ENCODE measurements at places on chromosomes 2 and 18.

GRCh38 chr2:238895891-238896600 lies 48.2 kb downstream of the TWIST2 start:
- DNase-seq, result no peak

DNA sequence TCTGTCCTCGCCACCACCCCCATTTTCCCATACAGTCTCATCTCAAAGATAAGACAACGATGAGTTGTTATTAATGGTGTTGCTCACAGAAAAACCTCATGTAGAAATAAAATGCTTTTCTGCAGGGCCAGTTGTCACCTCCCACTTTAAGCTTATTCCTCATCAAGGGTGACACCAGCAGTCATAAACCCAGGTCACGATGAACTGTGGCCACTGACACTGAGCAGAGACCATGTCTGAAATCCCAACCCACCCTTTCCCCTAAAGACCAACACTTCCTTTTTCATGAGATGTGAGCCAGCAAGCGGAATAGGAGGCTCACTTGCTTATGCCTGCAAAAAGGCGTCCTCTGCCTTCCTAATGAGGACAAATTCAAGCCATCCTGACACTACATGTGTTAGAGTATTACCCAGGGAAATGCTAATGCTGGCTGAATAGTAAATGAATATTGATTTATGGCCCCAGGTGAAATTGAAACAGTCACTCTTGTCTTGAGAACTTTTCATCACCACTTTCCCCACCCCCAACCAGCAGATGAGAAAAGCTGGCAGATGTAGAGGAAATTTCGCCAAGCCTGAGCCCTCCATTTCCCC lies 228.4 kb downstream of the MGAT5 start:
- no peak for DNase-seq

DNA sequence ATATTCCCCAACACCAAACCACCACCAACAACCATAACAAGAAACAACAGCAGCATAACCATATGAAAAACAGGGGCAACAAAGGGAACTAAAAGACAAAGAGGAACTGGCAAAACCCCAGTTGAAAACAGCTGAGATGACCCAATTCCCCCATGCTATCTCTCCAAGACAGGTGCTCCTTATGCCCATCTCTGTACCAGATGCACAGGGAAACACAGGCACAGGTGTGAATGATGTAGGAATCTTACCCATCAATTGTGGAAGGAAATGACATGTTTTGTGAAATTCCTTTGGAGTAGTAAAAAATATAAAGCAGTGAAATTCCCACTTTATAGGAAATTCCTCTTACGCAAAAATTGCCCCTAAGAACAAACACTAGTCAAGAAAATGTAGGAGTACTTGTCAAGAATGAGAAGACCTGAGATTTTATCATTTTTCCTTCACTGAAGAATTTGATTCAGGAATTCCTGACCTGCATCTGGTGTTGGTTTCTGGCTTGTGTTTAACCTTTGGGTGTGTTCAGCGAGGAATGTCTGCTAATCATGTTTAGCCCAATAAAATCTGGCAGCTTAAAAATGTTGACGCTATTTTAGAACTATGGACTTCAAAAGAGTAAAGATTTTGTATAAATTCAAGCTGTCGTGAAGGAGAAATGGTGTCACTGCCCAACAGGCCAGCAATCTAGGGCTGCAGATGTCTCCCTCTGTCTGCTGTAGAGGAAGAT lies 67.7 kb upstream of the ARHGAP28 start:
- DNase-seq, result no peak

DNA sequence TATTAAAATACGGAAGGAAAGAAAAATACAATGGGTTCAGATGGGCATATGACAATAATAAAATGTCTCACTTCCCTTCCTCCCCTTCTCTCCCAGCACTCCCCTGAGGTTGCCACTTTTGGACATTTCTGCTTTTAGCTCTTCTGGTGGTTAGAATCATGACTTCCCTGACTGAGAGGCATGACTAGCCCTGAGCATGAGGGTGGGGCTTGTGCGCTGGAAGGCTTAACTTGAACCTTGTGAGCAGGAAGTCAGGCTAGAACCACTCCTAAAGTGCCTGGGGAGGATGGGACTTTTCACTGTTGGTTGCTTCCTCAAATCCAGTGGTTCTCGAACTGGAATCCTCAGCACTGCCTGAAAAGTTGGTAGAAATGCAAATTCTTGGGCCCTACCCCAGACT lies 19.7 kb upstream of the ARHGAP25 start:
- no peak for DNase-seq

GRCh38 chr2:120710256-120710655 lies 25.4 kb upstream of the GLI2 start:
- DNase-seq, result no peak

DNA sequence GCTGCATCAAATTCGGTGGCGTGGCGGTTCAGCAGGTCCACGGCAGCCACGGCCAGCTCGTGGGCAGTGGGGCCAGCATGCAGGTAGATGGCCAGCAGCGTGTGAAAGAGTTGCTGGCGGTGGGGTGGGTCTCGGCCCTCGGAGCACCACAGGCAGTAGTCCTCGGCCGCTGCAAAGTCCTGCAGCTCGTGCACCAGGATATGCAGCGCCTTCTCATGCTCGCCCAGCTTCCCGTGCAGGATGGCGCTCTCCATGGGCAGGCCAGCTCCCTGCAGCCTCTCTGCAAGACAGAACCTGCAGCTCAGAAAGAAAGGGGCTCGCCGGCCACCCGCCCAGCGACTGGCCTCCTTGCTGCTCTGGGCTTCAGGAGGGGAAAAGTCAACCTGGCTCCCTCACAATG lies 27.9 kb downstream of the GPR45 start:
- no peak for DNase-seq

DNA sequence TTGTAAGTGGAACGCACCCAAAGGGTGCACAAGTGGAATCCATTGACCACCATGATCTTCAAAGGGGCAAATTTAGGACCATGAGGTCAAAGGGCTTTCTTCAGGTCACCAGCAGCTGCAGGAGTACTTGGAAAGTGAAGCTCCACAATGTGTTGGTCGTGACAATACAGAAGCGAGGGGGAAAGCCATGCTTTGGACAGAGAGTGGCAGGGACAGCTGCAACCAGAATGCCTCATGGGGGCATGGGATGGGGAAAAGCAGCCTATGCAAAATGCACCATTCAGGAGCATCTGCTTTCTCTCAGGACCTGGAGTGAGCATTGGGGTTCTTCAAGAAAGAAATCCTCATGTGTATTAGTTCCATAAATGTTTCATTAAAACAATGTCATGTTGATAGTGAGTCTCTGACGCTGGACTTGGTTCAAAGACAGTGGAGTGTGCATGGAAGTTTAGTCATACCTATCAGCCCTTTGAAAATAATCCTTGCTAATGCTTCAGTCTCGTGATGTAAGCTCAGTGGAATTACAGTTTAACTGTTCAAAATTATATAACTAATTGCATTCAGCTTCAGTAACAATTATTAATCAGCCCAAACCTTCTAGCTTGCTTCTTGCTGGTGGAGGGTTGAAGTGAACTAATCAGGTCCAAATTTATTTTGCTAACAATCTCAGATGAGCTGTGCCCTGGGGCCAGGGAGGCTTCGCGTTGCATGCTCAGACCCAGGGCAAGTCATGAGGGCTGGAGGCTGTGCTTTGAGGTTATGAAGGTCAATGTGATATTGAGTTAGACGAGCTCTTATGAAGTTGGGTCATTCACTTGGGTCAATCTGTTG lies 41.6 kb downstream of the ACKR3 start:
- DNase-seq, result no peak

GRCh38 chr2:18740474-18740881 lies 151.1 kb upstream of the NT5C1B start:
- no peak for DNase-seq

DNA sequence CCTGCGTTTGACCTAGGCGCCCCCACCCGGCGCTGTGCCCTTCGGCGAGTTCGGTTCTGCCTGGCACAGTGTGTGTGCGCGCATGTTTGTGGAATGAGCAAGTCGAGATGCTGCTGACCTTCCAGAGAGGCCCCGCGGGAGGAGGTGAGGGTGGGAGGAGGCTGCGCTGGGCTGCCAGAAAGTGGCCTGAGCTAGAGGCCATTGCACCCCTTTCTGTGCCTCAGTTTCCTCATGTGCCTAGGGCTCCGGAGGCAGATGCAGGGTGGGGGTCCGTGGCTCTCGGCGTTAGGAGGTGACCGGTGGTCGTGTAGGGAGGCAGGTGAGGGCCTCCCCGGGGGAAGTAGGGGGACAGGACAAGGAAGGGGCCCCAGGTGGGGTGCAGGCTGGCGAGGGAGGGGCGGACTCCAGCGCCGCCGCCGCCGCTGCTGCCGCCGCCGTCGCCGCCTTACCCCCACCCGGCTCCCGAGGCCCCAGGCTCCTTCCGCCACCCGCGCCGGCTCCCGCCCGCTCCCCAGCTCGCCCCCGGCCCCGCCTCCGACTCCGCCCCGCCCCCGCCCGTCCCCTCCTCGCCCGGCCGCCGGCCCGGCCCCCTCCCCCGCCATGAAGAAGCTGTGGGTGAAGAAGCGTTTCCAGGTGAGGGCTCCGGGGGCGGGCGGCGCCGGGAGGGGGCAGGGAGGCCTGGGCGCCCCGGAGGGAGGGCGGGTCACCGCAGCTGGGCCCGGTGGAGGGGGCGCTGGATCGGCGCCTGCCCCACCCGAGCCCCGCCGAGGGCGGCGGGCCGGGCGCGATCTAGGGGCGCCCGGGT lies 7.0 kb downstream of the SPEG start:
- peak; percentile 61 for DNase-seq

DNA sequence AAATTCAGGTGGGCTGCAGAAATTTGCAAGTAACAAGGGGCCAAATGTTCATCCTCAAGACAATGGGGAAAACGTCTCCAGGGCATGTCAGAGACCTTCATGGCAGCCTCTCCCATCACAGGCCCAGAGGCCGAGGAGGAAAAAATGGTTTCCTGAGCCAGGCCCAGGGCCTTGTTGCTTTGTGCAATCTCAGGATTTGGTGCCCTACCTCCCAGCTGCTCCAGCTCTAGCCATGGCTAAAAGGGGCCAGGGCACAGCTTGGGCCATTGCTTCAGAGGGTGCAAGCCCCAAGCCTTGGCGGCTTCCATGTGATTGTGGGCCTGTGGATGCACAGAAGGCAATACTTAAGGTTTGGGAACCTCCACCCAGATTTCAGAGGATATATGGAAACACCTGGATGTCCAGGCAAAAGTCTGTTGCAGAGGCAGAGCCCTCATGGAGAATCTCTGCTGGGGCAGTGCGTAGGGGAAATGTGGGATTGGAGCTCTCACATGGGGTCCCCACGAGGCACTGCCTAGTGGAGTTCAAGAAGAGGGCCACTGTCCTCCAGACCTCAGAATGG lies 29.2 kb downstream of the RPRD1A start:
- no peak for DNase-seq

DNA sequence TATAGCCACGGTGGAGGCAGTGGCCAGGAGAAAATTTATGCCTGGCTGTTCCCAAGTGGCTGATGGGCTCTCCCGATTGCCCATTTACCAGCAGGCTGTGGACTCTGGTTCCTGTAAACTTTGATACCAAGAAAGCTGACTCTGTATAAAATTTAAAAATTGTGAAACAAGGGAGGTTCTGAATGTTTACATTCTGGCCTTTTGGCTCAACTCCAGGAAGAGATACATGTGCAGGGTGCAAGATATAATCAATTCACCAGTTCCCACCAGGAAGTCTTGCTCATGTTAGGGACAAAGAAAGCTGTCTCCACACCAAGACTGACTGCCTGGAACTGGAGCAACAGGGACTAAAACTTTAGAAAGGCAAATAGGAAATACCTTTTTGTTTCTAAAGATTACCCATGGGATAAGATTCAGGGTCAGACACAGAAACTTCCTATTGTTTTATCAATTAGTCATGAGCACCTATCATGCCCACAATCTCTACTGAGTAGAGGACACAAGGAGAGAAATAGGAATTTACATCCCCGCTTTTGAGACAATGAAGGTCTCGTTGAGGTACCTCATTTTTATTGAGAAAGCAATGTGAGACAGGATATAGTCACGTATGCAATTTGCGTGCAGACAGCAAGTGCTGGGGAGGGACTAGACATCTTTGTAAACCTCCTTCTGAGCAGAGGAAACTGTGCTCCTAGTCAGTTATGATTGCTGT lies 123.5 kb downstream of the LIPG start:
- DNase-seq, result no peak

GRCh38 chr18:2502880-2503279 lies 68.4 kb downstream of the METTL4 start:
- DNase-seq, result no peak

- no peak for DNase-seq
These were observed 51.0 kb downstream of the OXER1 start for GRCh38 chr2:42712934-42713333.

DNA sequence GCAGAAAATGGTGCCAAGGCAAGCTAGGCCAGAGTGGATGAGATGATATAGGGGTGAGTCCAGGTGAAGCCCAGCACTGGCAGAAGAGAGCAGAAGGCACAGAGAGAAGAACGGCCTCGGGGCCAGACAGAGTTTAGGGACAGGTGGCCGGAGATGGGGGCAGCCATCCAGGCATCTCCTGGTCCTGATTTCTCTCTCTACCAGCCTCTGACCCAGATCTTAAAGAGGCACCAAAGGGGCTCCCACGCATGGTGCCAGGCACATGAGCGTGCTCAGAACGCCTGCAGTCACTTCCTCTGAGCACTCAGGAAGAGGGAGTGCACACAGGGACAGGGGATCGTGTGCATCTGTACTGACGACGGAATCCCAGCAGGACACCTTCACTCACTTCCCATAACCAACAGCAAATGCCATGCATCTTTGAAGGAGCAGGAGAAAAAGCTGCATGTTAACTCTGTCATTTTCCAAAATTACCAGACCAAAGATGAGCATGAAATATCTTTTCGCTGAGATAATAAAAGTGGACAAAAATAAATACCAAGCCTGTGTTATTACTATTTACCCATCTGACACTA lies 427.8 kb upstream of the MYT1L start:
- no peak for DNase-seq

GRCh38 chr2:158580760-158581159 lies 124.0 kb downstream of the PKP4 start:
- no peak for DNase-seq

DNA sequence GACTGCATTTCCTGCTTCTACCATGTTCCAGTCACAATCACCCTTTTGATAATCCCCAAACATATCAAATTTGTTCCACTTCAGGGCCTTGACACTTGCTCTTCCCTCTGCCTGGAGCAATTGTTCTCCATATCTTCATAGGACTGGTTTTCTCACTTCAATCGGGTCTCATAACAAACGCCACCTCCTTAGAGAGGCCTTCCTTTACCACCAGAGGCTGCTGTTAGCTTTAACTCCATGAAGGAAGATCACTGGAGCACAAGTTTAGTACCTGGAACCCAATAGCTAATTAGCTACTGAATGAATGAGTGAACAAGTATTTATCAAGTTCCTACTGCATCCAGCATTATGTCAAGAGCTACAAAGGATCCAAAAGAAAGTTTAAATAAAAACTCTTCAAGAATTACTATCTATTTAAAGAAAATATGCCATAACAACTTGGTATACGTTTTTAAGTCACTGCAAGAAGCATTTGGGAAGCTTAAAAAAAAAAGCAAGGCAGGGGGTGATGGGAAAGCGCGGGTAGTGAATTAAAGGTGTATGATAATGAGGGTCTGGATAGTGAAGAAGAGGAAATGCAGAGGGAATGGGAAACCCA lies 58.8 kb downstream of the BAZ2B start:
- DNase-seq, result no peak

DNA sequence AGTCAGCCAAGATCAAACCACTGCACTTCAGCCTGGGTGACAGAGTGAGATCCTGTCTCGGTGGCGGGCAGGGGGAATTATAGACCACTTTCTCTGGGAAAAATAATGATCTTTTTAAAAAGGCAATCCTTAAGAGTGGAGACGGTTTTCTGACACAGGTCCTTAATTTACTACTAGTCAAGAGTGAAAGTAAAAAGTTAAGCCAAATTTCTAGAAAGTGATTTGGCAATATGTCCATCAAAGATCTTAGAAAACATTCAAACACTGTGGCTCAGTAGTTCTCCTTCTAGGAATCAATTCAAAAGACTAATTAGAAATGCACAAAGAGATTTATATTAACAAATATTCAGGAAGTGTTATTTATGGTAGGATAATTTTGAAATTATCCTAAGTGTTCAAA lies 148.5 kb upstream of the DNMT3A start:
- DNase-seq, result no peak

Measured in T-helper 9 cell (primary cell).